ENCODE measurements at places on chromosomes 3 and 15.

GRCh38 chr3:59845386-59845785 lies 795.6 kb upstream of the CFAP20DC start:
- no peak for DNase-seq

- DNase-seq: no peak
Observed at GRCh38 chr15:100318880-100319279, 22.9 kb downstream of the ADAMTS17 start.

- no peak for DNase-seq
Observed at GRCh38 chr3:152219216-152219615, 49.5 kb upstream of the MBNL1 start.

GRCh38 chr3:99845331-99845730 lies 27.7 kb downstream of the CMSS1 start:
- no peak for DNase-seq

GRCh38 chr3:114584734-114585371 lies 291.0 kb downstream of the TIGIT start:
- DNase-seq: no peak

GRCh38 chr15:53586799-53587198 lies 172.7 kb downstream of the WDR72 start:
- no peak for DNase-seq

GRCh38 chr3:127366383-127366782 lies 78.5 kb upstream of the PRR20G start:
- DNase-seq: no peak

DNA sequence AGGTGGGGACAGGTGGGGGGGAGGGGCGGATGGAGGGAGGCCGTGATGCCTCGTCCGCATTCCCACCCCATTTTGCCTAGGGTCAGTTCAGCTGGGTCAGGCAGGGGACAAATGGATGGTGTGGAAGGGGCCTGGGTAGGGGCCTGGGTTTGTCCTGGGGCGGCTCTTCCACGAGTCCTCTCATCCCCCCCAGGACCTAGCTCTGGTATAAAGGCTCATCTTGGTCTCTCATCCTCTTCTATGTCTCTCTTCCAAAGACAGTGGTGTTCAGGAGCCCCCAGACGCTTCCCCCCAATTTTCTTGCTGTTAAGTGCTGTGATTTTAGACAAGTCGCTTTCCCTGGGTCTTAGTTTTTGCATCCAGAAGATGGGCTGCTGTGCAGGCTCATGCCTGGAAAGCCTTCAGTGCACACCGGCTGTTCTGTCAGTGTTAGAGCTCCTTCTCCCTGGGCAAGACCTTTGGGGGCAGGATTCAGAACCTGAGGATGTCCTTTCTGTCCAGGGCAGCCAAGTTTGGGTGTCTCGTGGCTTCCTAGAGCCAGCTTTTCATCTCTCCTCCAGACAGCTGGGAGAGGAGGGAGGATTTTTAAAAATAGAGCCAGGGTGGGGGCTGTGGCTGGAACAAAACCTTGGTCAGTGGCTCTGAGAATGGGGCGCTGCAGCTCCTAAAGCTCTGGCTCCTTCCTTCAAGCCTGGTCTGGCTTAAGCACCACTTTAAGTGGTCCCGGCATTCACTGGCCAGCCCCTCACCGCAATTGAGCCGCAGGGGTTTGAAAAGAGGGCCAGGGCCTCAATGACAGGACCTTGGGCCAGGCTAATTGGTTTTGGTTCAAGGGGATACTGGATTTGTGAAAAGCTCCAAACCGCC lies 37.7 kb upstream of the POLG start:
- DNase-seq: no peak

DNA sequence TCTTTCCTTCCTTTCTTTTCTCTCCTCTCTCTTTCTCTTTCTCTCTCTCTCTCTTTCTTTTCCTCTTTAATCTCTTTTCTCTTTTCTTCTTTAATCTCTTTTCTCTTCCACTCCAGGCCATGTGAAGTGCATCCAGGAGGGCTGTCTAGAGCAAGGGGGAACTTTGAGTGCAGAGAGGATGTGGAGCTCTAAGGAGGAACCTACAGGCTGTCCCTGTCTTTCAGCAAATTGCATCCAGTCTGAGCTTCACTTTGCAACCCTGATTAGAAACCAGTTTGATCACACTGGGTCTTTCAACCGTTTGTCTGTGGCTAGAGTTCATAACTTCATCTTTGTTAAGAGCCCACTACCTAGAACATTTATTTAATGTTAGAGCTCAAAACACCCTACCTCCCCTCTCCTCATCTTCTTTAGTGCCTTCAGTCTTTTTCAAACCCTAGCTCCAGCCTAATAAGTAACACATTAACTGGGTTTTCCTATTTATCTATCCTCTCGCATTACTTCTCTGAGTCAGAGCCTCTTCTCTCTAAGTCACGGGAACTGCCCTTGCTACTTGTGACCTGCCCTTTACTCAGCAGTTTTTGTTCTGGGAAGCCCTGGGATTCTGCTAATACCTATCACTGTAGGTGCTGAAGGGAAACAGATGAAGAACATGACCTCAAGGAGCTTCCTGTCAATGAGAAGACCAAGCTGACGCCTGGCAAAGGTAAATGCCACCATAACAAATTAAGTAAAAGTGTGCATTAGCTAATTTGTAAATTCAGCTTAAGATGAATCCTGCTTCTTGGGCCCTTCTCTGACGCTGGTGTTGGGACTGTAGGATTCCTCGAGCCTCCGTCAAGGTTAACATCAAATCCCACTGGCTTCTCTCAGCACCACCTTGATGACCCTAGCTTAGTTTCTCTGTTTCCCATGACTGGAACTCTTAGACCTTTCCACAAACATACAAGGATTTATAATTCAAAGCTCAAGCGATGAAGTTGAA lies at the start of gene GCNT3:
GCNT3 (plus strand) TSS at position 508 of the 985 bp plus-strand sequence. CDS start 6,456 bp downstream, outside the sequence.
- DNase-seq: no peak

DNA sequence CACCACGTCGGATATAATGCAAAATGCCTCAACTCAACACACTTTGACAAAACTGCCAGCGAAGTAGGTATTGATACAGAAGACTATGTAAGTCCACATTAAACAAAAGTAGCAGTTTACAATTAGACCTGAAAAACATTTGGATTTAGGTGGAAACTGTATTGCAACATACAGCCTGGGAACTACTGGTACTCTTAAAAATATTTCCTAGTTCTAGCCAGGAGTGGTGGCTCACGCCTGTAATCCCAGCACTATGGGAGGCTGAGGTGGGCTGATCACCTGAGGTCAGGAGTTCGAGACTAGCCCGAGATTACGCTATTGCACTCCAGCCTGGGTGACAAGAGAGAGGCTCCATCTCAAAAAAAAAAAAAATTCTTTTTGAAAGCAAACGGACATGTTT lies 246.2 kb downstream of the ZBTB20 start:
- no peak for DNase-seq

GRCh38 chr15:88776646-88777045 lies 26.6 kb upstream of the ACAN start:
- no peak for DNase-seq

DNA sequence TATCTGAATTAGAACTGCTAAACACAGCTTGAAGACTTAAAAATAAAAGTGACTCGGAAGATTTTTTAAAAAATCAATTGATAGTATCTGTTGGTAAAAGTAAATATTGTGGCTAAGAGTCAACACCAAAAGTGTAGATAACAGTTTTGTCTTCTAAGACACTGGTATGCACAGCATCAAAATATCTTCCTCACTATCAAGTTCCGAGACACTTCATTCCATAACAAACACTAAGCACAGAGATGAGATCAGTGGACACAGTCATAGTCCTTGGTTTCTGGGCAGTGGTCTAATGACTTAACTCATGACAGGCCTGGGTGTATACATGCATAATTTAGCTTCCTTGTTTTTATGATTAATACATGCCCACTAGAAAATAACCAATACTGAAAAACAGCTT lies 63.2 kb downstream of the PXYLP1 start:
- peak; percentile 87 for DNase-seq

DNA sequence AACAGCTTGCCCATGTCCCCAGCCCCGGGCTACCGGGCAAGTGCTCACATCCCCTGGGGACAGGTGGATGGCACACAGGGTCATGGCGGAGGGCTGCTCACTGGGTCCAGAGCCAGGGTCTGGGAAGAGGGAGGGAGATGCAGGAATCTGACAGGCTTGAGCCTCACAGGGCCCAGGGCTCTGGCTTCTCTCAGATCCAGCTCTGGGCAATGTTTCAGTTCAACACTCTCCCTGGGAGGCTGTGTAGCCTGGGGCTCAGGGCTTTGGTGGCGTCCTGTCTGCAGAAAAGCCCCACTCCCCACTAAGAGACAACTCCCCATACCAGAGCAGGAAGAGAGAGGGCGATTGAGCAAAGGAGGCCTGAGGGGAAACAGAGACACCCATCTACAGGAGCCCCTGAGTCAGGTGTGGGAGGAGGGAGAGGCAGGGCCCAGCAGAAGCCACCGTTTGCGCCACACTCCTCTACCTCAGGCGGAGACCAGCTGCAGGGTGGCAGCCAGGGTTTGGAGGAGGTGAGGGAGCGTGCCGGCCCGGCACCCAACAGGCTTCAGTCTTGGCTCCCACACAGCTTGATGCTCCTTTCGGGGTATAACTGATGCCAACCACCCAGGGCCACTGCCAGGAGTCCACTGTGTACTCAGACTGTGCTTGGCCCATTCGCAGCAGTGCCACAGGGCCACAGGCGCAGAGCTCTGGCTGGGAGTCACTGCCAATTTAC lies 16.8 kb upstream of the SRP14 start:
- no peak for DNase-seq

DNA sequence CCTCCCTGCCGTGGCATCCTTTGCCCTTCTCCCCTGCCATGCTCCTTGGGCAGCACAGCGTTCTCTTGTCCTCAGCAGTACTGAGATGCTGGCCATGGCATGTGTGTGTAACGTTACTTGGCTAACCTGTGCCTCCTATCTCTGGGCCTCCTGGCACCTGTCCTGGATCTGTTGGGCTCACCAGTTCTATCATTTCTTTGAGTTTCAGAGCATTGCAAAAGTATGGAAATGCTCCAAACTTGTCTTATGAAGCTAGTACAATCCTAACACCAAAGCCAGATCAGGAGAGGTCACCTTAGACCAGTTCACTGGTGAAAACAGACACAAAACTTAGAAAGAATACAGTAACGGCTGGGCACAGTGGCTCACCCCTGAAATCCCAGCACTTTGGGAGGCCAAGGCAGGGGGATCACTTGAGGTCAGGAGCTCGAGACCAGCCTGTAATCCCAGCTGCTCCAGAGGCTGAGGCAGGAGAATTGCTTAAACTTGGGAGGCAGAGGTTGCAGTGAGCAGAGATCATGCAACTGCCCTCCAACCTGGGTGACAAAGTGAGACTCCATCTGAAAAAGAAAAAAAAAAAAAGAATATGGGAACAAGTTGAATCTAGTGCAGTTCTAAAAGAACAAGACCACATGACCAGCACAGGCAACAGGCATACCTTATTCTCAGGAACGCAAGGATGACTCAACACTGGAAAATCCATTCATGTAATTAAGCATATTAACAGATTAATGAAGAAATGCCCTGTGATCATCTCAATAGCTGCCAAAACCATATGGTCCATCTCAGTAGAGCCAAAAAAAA lies 62.4 kb upstream of the TRPM1 start:
- DNase-seq: peak; percentile 1

DNA sequence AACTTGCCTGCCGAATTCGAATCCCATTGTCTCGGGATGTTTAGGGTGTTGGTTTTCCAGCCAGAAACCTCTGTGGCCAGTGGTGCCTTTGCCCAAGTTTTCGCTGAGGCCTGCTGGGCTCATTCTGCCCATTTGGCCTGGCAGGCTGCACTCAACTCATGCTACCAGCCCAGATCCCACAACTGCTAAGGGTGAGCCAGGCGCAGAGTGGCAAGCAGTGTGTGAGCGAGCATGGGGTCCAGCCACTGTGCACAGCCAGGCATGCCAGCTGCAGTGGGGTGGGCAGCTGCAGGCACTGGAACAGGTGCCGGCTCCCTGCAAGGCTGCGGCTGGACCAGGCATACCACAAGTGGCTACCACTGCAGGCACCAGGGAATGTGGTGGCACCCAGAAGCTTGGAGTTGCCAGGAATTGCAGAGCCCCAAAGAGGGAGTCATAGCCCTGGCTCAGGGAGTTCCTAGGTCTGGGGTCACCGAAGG lies 151.4 kb upstream of the P2RY1 start:
- no peak for DNase-seq

DNA sequence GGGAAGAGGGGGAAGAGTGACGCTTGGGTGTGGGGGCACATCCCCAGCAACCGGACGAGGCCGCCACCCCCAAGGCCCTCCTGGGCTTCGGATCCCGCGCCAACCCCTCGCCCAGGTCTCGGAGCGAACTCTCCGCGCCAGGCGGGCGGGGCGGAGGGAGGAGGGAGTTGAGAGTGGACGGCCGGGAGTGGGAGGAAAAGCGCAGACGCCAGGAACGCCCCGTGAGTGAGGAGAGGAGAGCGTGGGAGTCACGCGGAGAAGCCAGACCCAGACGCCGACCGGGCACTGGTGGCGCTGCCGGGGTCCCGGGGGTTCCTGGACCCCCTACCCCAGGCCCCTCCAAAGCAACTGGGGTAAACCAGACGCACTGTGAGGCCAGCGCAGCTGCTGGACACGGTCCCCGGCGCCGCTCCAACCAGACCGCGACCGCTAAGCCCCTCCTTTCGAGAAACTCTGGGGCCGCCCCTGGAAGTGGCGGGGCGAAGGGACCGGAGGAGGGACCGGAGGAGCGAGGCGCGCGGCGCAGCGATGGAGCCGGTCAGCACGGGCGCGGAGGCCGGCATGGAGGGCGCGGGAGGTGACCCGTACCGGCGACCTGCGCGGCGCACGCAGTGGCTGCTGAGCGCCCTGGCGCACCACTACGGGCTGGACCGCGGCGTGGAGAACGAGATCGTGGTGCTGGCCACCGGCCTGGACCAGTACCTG lies at the start of gene EFCC1:
EFCC1 (plus strand) TSS at position 204 of the 705 bp plus-strand sequence; CDS start at position 529, 325 bp downstream.
- no peak for DNase-seq

- no peak for DNase-seq
Observed at GRCh38 chr15:29934251-29934650, 112.0 kb upstream of the TJP1 start.

DNA sequence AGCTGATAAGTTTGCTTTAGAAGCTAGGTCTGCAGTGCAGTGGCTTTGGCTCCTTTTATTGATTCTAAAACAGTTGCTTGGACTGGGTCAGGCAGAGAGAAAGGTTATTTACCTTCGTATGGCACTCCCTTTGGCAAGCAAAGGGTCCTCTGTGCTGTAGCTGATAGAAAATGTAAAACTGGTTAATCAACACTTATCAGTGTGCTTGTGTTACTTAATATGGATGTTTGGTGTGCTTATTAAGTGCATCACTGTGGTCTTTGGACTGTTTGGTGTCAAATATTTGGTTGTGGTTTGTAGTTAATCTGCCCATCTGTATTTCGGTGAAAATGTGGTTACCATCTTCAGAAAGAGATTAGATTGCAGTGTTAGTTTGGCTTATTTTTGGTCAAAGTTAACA lies 16.0 kb downstream of the UBE2E2 start:
- no peak for DNase-seq

- DNase-seq: no peak
Observed at GRCh38 chr3:23256741-23257435, 53.8 kb downstream of the UBE2E2 start.

GRCh38 chr3:35505772-35506171 lies 133.6 kb upstream of the ARPP21 start:
- DNase-seq: no peak

GRCh38 chr3:177705976-177706823 lies 508.9 kb upstream of the TBL1XR1 start:
- DNase-seq: no peak

GRCh38 chr3:13045904-13046568 lies 27.2 kb downstream of the IQSEC1 start:
- no peak for DNase-seq
